ENCODE measurements at places on chromosomes 16 and 17.

GRCh38 chr17:7627250-7628121, at the start of gene SAT2:
TSS of gene SAT2 (minus strand) at chr17:7627821. CDS start at chr17:7627635, 186 bp downstream.
- DNase-seq: peak; percentile 97

DNA sequence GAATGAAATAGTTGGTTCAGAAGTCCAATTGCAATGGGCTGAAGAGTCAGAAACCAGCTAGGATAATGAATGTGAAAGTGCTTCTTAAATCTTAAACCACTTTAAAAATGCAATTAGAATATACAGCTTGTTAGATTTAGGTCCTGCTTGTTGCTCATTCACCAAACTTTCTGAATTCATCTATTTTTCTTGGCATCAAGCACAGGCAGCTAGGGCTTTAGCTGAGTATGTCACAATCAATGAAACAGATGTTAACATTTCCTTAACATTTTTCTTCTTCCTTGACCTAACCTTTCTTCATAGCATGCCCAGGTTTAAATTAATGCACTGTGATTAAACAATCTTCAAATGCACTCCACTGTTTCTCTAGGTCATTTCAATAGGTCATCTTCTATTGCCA, 14.4 kb downstream of the KIF2B start:
- no peak for DNase-seq

DNA sequence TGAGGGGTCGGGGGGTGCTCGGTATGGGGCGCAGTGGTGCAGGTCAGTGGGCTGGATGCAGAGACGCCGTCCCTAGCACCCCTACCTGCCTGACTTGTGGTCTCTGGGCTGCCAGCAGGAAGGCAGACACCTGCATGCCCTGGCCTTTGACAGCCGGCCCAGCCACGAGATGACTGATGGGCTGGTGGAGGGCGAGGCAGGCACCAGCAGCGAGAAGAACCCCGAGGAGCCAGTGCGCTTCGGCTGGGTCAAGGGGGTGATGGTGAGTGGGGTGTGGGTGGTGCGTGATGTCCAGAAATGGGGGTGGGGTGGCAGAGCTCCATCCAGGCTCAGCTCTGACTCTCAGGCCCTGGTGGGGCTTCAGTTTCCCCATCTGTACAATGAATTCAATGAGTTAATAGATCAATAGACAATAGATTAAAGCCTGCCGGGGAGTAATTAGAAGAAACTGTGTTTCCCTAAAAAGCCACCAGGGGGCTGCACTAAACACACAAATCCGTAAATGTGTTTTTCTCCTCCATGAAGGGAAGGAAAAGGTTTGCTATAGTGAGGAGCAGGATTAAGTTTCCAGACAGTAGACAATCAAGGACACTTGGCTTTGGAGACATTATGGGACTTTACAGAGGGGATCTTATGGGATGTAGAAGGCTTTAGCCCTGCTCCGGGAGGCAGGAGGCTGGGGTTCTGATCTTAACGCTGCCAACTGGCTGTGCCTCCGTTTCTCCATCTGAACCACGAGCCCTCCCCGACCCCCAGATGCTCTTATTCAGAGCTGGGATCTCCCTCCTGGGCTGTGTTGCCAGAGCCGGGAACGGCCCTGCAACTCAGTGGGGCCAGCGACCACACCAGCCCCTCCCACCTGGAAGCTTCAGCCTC, 2.2 kb downstream of the SLC12A3 start:
- no peak for DNase-seq

- DNase-seq: no peak
These were observed 35.5 kb upstream of the CMIP start for GRCh38 chr16:81409016-81409556.

DNA sequence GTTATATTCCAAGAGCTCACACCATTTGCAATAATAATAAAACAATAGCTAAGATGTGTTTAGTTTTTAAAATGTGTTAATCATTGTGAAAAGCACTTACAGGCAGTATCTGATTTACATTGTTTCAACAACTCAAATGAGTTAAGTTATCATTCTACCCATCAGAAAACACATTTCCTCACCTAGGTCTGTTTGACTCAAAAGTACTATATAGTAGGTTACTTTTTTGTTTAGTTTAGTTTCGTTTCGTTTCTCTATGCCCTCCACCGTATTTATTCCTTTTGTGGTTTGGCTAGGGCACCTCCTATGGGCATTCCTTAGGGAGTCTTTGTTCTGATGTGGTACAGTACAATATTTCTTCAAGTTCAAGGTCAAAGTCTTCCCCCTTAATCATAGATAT, 201.6 kb downstream of the PRKCB start:
- DNase-seq: no peak

DNA sequence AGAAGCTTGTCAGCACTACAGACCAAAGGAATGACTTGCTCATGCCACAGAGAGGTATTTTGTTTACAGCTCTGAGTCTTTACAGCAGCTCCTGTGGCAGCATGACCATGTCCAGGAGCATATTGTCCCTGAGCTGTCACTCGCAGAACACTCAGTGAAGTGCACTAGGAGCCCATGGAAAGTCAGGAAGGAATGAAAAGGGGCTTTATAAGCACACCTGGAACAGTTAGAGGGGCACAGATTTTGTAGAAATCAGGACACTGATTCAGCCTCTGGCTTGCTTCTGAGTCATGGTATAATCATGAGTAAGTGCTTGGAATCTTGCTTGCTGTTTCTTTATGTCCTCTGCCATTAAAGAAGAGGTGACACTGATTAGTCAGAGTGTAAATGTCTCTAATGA, 41.0 kb downstream of the TADA2A start:
- DNase-seq: no peak

DNA sequence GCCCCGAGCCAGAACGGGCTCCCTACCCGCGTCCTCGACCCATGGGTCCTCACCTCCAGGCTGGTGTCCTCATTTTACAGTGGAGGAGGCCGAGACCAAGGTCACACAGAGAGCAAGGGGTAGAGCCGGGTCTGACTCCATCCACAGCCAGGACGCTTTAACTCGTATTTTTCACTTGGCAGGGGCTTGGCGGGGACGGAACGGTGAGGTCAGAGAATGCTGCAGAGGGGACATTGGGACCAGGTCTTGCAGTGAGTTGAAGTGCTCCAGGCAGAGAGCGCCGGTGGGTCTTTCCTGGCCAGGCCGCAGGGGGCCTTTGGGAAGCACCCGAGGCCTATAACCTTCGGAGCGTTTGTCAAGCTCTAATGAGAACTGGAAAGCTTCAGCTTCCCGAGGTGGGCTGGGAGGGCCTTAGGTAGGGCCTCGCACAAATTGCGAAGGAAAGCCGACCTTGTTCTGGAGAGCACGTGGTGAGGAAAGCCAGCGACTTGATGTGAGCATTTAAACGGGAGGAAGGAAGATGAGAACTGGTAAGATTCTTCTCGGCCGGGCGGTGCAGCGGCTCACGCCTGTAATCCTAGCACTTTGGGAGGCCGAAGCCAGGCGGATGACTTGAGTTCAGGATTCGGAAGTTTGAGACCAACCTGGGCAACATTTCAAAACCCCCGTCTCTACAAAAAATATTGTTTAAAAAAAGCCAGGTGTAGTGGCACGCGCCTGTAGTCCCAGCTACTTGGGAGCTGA, 908 bp upstream of the CLUH start:
- DNase-seq: no peak
